ENCODE measurements at places on chromosomes 1 and 21.

GRCh38 chr1:30465096-30465495 is 258.3 kb downstream of the MATN1 start:
- no peak overlapping the region for H3K27ac ChIP-seq
- no peak overlapping the region for H3K4me3 ChIP-seq
- H3K4me1 ChIP-seq = no peaks in the 10 kb centered on the region

DNA sequence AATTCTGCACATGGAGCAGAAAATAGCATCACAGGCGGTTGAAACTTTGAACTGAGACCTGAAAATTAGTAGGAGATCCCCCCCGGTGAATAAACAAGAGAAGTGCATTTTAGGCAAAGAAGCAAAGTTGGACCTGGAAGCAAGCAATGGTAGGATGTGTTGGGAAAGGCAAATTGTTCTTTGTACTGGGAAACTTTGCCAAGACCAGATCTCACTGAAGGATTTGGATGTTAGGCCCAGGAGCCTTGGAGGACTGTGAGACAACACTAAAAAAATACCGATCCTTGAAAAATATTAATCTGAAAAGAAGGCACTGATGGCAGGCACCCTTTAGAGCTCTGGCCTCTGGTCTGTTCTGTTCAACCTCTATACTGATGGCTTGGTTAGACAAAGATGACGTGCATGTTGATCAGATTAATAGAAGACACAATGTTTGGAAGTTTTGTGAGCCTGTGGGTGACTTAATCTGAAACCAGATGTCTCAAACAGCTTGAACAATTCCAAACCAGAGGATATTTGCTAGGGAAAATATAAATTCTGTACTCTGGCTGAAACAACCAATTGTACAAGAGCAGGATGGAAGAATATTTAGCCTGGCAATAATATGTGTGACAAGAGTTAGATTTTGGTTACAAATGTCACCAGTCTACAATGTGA is 108.4 kb downstream of the ROR1 start:
- no peaks in the 10 kb centered on the region for H3K27me3 ChIP-seq
- H3K27ac ChIP-seq = no peak overlapping the region
- H3K4me3 ChIP-seq = no peak overlapping the region
- H3K36me3 ChIP-seq = no peaks in the 10 kb centered on the region
- DNase-seq = no peak

GRCh38 chr1:207298186-207298585 is 23.3 kb upstream of the CD55 start:
- H3K27me3 ChIP-seq = no peaks in the 10 kb centered on the region
- H3K4me1 ChIP-seq = no peaks in the 10 kb centered on the region
- no peaks in the 10 kb centered on the region for H3K36me3 ChIP-seq
- H3K27ac ChIP-seq = no peak overlapping the region
- H3K4me3 ChIP-seq = peak overlapping the region; percentile 9

GRCh38 chr1:114803001-114803400 is 22.5 kb upstream of the SIKE1 start:
- DNase-seq = peak; percentile 14
- H3K27ac ChIP-seq = no peak overlapping the region
- H3K27me3 ChIP-seq = no peaks in the 10 kb centered on the region
- no peaks in the 10 kb centered on the region for H3K36me3 ChIP-seq
- no peak overlapping the region for H3K4me3 ChIP-seq

DNA sequence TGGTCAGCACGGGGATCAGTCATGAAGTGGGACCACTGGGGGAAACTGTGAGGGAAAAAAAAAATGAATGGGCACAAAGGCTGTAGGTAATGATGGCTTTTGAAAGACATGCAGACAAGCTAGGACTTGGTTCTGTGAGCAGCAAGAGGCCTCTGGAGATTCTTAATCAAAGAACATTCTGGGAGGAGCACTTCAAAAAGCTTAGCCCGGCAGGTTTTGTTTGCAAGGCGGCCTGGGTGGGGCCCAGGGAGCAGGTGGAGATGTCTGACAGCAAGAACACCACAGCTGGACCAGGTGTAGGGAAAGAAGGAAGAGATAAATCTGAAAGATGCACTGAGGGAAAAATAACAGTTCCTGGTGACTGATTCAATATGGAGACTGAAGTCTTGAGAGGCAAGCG is 6.0 kb downstream of the TEX35 start:
- DNase-seq = no peak
- H3K27me3 ChIP-seq = no peaks in the 10 kb centered on the region
- H3K4me3 ChIP-seq = no peak overlapping the region
- H3K36me3 ChIP-seq = no peaks in the 10 kb centered on the region

DNA sequence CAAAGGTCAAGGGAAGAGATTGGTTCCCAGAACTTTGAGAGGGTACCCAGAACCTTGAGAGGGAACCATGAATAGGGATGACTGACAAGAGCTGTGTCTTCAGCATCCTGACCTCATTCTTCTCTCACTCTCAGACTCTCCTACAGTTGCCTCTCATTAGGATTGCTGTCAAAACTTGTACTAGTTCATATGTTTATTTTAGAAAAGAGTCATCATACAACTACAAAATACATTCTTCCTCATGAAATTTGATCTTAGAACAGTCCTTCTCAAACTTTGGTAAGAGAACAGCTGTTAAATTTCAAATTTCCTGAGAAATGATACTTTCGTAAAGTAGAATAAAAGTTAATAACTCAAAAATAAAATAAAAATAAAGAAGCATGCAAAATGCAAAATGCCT is 161.4 kb upstream of the ZRANB2 start:
- no peak overlapping the region for H3K4me3 ChIP-seq
- DNase-seq = no peak
- H3K36me3 ChIP-seq = no peaks in the 10 kb centered on the region
- H3K27me3 ChIP-seq = no peaks in the 10 kb centered on the region
- H3K27ac ChIP-seq = no peak overlapping the region
- no peaks in the 10 kb centered on the region for H3K4me1 ChIP-seq

DNA sequence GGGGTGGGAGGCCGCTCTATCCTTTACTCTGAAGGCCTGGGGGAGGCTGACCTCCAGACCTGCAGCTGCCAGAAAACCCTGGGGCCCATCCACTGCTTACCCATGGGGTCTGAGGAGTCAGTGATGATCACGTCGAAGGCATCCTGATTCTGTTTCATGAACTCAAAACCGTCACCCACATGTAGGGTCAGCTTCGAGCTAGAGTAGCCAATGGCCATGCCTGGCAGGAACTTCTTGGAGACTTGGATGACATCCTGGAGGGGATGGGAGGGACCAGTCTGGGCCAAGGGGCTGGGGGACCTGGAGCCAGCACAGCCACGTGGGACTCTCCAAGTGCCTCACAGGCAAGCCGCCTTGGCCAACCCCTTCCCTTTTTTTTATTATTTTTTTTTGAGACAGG is 3.3 kb downstream of the SRM start:
- DNase-seq = no peak
- no peaks in the 10 kb centered on the region for H3K27me3 ChIP-seq
- H3K4me3 ChIP-seq = no peak overlapping the region
- no peak overlapping the region for H3K27ac ChIP-seq
- peaks cover 11% of the 10 kb centered on the region for H3K4me1 ChIP-seq

DNA sequence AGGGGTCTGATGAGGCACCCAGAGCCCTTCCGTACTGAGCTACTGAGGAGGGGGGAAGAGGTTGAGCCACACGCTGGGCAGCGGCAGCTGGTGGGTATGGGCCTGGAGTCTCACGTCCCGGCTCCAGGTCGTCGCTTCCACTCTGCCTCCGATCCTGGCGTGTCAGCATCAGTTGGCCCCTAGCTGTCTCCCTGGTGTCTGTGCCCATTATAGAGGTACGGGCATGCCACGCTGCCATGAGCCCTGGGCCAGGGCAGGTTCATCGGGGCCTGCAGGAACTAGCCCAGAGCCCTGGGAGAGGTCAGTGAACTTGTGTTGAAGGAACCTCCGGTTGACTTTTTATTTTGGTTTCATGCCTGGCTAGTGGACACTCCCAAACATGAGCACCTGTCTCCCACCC is 18.2 kb downstream of the COQ8A start:
- H3K4me1 ChIP-seq = peaks cover 4% of the 10 kb centered on the region
- DNase-seq = no peak
- no peak overlapping the region for H3K4me3 ChIP-seq
- no peak overlapping the region for H3K27ac ChIP-seq
- no peaks in the 10 kb centered on the region for H3K36me3 ChIP-seq

DNA sequence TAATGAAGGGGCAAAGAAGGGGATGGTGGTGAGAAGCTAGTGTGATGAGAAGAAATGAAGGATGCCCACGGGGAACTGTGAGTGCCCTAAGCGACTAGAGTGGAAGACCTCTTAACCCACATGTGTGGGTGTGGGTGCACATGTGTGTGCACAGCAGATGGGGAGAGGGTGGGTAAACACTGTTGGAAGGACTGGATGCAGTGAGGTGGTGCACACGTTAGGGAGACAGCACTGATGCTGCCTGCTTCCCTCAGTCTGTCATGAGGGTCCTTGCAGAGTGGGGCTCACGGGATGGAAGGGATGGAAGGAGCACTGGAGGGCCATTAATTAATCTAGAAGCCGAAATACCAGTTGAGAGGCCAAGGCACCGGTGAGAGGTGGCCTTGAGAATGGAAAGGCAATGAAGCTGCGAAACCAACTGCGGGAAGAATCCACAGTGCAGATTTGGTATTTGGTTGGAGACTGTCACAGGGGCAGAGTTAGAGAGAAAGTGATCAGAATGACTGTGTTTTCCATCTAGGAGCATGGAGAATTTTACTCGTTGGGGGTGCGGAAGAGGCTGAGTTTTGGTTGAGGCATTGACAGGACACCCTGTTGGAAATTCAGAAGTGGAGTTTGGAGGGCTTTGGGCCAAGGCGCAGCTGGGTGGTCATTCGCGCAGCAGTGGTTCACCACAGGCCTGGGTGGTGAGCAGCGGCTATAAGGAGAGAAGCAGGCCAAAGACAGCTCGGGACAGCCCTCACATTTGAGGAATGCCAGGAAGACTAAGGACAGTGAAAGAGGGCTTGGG is 15.8 kb downstream of the RCSD1 start:
- DNase-seq = no peak
- no peaks in the 10 kb centered on the region for H3K36me3 ChIP-seq
- no peak overlapping the region for H3K27ac ChIP-seq
- peaks cover 3% of the 10 kb centered on the region for H3K4me1 ChIP-seq
- no peaks in the 10 kb centered on the region for H3K27me3 ChIP-seq

GRCh38 chr1:170664093-170664827 is at the start of gene PRRX1:
TSS of gene PRRX1 (plus strand) at chr1:170664131. CDS start at chr1:170664219, 88 bp downstream.
- no peak within 1 kb of the TSS for H3K27ac ChIP-seq
- no peak within 1 kb of the TSS for H3K4me3 ChIP-seq
- peak; percentile 44 for DNase-seq
- peaks cover 70% of the 10 kb centered on the region for H3K27me3 ChIP-seq

GRCh38 chr1:244876228-244876910 is 12.0 kb upstream of the HNRNPU start:
- no peak overlapping the region for H3K4me3 ChIP-seq
- H3K27me3 ChIP-seq = no peaks in the 10 kb centered on the region
- no peaks in the 10 kb centered on the region for H3K4me1 ChIP-seq

DNA sequence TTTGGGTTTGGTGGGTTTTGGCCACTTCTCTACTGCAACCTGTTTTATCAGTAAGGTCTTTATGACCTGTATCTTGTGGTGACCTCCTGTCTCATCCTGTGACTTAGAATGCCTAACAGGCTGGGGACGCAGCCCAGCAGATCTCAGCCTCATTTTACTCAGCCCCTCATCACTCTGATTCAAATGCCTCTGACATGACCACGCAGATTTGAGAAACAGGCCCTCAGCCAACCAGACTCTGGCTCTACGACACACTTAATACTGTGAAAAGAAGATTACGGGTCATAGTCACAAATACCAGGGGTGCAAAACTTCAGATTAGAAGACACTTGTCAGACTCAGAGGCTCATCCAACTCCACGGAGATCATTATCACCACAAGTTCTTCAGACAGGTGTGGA is 28.3 kb upstream of the KIF26B start:
- peaks cover 3% of the 10 kb centered on the region for H3K36me3 ChIP-seq
- no peak for DNase-seq
- H3K4me1 ChIP-seq = no peaks in the 10 kb centered on the region
- H3K27ac ChIP-seq = no peak overlapping the region
- no peak overlapping the region for H3K4me3 ChIP-seq

GRCh38 chr1:36232212-36233095 is 8.2 kb downstream of the THRAP3 start:
- H3K4me3 ChIP-seq = no peak overlapping the region
- DNase-seq = no peak
- H3K27ac ChIP-seq = no peak overlapping the region

DNA sequence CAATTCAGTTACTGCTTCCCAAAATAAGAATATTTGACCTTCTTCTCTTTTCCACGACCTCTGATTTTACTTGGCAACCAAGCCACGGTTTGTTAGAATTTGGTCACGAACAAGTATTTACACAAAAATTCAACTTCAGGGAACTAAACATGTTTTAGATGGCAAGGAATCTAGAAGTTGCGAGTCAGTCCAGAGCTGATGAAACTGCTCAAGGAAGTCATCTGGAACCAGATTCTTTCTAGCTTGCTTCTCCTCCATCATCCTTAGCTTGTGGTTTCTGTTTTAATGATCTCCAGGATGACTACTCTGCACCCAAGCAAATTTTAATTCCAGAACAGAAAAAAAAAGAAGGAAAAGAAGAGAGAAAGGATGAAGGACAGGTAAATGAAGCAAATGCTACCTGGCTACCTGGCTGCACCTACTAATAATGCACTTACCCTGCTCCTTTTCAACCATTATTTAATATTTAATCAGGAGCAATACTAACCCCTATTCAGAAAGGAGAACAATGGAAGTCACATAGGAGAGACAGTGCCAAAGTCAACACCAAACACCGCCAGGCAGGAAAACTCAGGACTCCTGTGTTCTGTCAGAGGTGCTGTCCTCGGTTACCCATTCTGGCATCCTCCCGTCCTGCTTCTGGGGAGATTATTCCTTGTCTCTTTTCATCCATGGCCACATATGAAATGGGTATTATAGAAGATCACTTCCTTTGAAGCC is 54.2 kb upstream of the RGS7 start:
- H3K4me1 ChIP-seq = no peaks in the 10 kb centered on the region
- no peak for DNase-seq
- H3K36me3 ChIP-seq = no peaks in the 10 kb centered on the region
- H3K4me3 ChIP-seq = no peak overlapping the region
- H3K27ac ChIP-seq = no peak overlapping the region

GRCh38 chr1:226553924-226554282 is 5.3 kb downstream of the STUM start:
- no peaks in the 10 kb centered on the region for H3K4me1 ChIP-seq
- no peaks in the 10 kb centered on the region for H3K27me3 ChIP-seq
- DNase-seq = no peak
- no peak overlapping the region for H3K27ac ChIP-seq
- no peak overlapping the region for H3K4me3 ChIP-seq

DNA sequence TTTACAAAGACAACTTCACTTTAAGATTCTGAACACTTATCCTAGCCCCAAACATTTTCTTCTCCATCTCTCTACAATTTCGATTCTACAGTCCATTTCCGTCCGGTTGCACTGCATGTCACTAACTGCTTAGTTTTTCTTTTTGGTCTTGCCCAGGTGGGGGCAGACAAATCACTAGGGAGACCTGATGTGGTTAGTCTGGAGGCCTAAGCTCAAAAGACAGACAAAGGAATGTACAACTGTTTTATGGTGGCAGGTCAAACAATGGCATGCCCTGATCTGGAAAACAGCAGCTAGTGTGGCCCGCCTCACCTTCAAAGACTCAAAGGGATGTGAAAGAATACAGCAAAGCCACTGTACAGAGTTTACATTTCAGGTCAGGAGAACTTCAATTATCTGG is 3.8 kb downstream of the ETV3 start:
- DNase-seq = no peak
- no peak overlapping the region for H3K27ac ChIP-seq
- H3K27me3 ChIP-seq = no peaks in the 10 kb centered on the region

GRCh38 chr1:16082283-16083038 is 9.0 kb upstream of the FAM131C start:
- no peak overlapping the region for H3K4me3 ChIP-seq
- H3K27ac ChIP-seq = no peak overlapping the region
- H3K4me1 ChIP-seq = peaks cover 4% of the 10 kb centered on the region
- no peaks in the 10 kb centered on the region for H3K36me3 ChIP-seq
- DNase-seq = peak; percentile 60
- no peaks in the 10 kb centered on the region for H3K27me3 ChIP-seq

Data from kidney (tissue), 22 donors.